ENCODE measurements at places on chromosomes 7 and 10. TPM values are rescaled to one million over a fixed set of nuclear protein-coding genes. Genes with fewer than 3 reads are reported as not detected.

PARD3 gene
- total RNA-seq, result 24.1 TPM

MAT1A gene
- not detected for total RNA-seq

PRKCQ gene
- not detected for total RNA-seq

NUTM2D gene
- total RNA-seq, result 0.82 TPM

ATP6V0A4 gene
- 0.35 TPM for total RNA-seq

SYCE1 gene
- total RNA-seq, result not detected

DLX5 gene
- total RNA-seq, result not detected

BEND7 gene
- 0.20 TPM for total RNA-seq

DUSP5 gene
- total RNA-seq, result 55.1 TPM

TAS2R5 gene
- not detected for total RNA-seq

ETV1 gene
- 25.7 TPM for total RNA-seq

RHEB gene
- 107 TPM for total RNA-seq

DNA sequence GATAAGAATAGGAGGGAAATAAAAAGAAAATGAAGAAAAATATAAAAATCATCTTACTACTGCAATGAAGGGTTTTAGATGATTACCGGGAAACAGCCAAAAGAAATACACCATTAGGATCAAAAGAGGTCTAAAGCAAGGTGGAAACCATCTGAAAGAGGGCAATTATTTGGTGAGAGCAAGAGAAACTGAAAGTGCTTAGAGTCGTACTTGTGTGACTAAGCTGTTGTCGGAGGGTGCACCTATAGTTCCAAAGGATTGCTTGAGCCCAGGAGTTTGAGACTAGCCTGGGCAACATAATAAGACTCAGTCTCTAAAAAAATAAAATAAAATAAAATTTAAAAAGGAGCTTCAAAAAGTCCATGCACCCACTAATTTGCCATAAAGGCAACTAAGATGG is 169.5 kb downstream of the DKK1 start:
- no peak for DNase-seq

DNA sequence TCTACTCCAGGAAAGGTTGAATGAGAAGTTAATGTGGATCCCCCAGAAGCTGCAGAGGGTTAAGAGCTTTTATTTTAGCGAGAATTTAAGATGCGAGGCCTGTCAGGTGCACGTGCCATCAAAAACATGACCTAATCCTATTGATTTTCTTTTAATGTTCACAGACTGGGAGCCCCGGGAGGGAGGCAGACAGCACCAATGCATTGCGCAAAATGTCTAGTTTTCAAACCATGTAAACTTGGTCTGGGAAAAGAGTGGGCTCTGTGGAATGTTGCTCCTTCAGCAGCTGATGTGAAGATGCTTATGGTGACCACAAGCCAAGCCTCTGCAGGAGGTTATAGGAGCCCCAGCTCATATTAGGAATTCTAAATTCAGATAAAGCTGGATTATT is 172.0 kb upstream of the ITGB1 start:
- peak; percentile 6 for DNase-seq

DNA sequence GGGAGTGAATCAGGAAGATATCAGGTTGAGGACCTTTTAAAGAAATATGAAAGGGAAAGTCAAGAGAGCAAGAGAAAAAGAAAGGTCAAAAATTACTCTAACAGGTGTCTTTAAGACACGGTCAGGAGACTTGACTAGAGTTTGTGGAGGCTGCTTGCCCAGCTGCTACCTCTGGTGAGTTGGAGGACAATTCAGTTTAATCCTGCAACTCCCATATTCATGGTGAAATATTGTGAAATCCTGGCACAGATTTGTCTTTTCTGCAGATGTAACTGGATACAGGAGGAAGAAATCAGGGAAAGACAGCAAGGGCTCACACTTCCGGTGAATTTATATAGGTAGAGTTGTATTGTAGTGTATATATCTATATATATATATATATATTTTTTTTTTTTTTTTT is 93.5 kb downstream of the AKAP9 start:
- DNase-seq, result no peak

GRCh38 chr10:131743190-131744151 is 157.3 kb upstream of the PPP2R2D start:
- no peak for DNase-seq

DNA sequence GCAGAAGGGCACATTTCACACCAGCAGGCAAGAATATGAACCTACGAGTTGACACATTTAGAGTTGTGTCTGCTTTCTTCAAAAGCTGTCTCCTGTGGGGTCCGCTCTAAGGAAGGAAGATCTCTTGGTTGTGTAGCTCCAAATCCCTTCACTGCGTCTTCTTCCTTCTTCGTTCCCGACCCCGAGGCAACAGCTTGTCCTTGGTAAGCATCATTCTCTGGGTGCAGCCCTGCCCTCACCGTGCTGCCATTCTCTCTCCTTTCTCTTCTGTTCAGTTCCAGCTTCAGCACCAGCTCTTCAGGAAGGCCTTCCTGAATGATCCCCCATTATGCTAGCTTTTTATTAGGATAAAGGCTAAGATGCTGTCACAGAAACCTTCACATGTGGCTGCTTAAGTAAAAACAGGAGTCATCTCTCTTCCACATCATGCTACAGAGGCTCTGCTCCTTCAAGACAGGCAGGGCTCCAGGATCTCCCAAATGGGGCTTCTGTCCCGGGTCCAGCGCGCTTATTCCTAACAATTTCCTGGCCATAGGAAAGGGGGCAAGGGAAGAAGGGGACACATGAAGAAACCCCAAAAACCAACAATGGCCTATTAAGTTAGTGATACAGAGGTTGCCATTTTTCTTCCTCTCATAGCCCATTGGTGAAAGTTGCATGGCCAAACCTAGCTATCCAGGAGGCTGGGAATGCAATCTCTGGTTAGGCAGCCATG is 52.2 kb upstream of the SHH start:
- no peak for DNase-seq

GRCh38 chr7:130415006-130415405 is 25.8 kb downstream of the CEP41 start:
- DNase-seq, result no peak

- no peak for DNase-seq
Measured at GRCh38 chr7:68203251-68203650, 1206.6 kb downstream of the TYW1 start.

DNA sequence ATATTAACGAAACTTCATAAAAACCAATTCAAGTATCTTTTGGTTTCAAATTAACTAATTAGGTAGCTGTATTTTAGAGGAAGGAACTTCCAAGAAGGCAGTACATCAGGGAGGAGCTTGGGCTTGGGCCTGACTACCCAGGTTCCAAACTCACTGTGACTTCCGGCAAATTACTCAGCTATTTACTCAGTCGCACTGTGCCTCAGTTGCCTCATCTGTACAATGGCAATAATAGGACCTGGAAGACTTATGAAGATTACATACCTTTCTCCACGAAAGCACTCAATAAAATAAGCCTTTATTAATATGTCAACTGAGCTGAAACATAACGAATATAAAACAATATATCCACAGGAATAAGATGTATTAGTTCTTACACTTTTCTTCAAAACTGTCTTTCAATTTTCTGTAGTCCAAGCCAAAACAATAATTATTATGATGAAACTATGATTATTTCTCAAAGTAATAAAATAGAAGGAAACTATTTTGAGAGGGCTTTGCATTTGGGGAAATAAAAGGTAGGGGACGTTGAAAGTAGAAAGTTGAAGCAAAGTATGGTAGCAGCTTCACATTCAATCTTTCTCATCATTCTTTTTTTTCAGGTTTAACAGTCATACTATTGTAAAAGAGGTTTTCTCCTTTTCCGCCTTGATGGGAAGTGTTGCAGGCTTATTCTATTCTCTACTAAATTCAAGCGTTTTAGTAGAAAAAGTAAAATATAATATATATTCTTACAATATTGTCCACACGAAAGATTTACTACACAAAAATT is 10.5 kb upstream of the EBLN1 start:
- no peak for DNase-seq

GRCh38 chr7:130024390-130024789 is 26.8 kb downstream of the ZC3HC1 start:
- peak; percentile 60 for DNase-seq

DNA sequence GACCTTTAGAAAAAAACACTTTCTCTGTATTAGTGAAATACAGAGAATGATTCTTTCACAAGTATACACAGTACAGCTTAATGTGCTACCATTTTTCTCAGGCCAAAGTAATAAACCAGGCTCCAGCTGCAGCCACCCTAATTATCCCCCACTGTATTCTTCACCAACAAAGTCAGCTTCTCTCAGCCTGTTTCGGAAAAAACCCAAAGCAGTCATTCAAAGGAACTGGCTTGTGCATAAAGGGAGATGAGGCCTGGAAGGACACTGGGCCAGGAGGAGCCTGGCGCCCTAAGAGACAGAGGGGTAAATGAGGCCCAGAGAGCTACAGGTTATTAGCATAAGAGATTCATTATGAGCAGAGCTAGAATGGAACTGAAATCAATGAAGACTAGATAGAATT is 9.2 kb downstream of the USP54 start:
- DNase-seq, result no peak

DNA sequence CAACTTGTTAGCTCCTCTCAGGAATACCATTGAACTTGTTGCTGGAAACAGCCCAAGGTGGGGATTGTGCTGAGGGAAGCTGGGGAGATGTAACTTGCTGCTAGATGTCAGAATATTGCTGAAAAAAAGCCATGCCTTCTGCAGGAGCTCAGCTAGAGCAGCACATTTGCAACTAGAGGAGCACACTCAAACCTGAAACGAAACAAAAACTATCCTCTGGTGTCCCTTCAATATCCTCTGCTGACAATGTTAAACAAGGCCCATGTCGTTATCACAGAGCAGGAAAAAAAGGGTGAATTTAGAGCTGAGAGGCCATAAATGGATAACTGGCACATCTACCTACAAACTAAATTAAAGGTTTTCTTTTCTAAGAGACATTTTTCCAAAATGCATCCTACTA is 53.7 kb upstream of the MACC1 start:
- no peak for DNase-seq

DNA sequence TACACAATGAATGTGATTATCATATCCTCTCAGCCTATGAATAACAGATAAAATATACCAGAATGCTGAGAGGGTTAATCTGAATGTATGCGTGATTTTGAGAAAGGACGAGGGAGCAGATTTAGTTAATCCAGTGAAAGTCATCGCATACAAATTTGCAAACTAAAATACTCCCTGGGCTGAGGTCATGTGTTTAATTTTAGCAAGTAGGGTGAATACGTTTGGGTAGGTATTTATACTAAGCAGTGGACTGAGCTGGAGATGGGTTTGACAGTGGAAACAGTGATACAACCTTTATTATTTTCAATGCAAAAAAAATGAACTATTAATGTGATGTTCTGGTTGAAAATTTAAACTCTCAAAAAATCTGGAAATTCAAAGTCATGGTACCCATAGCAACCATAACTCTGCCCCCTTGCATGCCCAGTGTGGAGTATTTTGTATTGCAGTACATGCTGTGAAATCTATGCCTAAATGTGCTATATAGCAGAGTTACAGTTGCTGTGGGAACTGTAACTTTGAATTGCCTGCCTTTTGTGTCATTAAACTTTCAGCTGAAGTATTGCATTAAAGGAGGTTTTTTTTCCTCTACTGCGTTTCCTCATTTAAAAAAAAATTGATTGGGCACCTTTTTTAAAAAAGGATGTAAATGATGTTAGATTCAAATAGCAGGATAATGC is 9.5 kb upstream of the ARID5B start:
- no peak for DNase-seq

DNA sequence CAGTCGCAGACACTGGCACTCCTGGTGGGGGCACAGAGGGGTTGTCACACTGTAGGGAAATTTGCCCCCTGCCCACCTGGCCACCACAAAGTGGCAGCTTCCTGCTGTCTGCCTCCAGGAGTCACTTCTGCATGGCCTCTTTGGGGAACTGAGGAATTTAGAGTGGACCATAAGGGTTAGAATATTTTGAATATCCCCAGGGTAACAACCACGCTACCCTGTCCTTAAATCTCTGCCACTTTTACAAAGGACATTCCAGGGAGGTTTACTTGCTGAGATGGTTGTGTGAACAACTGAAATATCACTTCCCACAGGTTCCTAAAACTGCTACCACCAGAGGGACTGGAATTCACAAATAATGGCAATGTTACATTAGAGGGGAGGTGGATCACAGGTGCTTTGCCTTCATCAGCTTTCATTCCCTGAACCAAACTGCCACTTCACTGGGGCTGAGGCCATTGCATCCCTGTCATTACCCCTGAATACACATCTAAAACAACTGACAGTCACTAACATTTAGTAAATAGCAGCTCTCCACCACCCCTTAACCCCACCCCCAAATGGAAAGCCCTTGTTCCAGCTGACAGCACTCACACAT is 88.1 kb upstream of the IFRD1 start:
- DNase-seq, result no peak

GRCh38 chr7:25790963-25791362 is 361.0 kb upstream of the NFE2L3 start:
- DNase-seq, result no peak

GRCh38 chr10:12561720-12562119 is 212.4 kb downstream of the CAMK1D start:
- no peak for DNase-seq

DNA sequence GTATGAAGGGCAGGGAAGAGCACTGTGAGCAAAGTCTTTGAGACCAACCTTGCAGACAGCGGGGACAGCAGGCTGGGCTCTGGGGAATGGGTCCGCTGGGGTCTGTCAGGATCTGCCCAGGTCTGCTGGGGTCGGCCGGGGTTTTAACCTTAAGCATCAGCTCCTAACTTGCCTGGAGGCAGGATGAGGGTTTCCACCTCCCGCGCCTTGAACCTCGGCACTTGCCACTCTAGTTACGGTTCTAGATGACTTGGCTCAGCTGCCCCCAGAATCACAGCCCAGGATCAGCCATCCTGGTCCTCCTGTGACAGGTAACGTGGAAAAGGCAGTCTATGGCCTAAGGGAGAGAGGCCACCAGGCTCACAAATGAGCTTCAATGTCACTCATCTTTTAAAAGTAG is 50.4 kb upstream of the CACUL1 start:
- DNase-seq, result no peak

DNA sequence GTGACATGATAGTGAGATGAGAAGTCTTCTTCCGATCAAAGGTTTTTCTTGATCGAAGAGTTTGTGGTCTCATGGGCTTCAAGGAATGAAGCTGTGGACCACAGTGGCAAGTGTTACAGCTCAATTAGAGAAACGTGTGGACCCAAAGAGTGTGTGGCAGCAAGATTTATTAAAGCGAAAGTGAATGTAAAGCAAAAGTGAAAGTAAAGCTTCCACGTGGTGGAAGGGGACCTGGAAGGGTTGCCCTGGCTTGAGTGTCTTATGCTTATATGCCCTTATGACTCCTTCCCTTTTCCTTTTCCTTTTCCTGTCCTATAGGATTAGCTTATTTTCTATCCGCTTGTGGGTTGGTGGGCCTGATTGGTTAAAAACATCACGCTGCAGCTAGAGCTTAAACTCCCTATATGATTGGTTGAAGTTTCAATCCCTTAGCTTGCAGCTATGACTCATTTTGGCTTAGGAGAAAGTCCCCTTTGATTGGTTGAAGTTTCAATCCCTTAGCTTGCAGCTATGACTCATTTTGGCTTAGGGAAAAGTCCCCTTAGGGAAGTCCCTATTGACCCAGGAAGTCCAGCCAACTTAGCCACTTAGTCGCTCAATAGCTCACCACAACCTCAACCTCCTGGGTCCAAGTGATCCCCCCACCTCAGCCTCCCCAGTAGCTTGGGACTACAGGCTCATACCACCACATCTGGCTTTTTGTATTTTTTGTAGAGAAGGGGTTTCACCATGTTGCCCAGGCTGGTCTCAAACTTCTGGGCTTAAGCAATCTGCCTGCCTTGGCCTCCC is 34.7 kb downstream of the MRPS24 start:
- peak; percentile 48 for DNase-seq
